Activated CD4-positive, alpha-beta T cell treated with anti-CD3 and anti-CD28 coated beads, Interleukin-2, amount 50 U/mL, for 4 hours (primary cell): ENCODE measurements at places on chromosomes 5 and 9.
A peak's percentile ranks its signal among the peaks of the same experiment; 100 is the strongest.

DNA sequence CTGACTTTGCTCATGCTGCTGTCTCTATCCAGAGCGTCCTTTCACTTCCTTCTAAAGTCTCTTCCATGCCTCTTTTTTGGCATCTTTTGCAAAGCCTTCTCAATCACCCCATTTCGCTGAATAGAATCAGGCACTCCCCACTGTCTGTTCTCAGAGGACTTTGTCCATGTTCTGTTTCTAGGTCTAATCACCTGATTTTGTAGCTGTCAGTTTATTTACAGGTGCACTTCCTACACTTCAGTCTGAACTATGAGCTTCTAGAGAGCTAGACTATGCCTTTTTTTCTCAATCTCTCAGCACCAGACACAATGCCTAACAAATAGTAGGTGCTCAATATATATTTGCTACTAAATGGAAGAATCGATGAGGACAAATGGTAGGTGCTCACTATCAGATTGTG is 29.9 kb downstream of the TLR4 start:
- no peak for DNase-seq

GRCh38 chr9:103301051-103301450 is 305.9 kb downstream of the CYLC2 start:
- DNase-seq, result no peak

GRCh38 chr9:21856301-21857094 is 54.1 kb downstream of the MTAP start:
- DNase-seq, result no peak

- DNase-seq, result peak; percentile 21
Observed at GRCh38 chr9:33287087-33287490, 3.2 kb upstream of the NFX1 start.

DNA sequence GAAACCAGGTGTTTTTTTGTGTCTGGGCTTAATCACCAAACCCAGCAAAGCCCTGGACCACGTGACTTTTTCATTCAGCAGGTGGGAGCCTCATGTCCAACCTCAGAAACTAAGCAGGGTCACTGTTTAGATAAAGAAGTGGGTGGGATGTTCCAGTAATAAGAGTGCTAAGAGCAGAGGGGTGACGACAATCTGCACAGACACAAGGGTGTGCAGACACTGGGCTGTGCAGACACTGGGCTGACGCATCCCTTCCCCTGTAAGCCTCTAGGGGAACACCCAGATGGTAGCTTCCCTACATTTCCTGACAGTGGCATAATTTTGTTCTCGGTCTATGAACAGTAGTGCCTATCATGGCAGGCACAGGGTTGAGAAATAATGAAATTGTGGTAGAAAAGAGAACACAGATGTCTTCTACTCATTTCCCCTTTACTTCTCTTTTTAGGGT is 85.1 kb downstream of the SAXO1 start:
- no peak for DNase-seq

DNA sequence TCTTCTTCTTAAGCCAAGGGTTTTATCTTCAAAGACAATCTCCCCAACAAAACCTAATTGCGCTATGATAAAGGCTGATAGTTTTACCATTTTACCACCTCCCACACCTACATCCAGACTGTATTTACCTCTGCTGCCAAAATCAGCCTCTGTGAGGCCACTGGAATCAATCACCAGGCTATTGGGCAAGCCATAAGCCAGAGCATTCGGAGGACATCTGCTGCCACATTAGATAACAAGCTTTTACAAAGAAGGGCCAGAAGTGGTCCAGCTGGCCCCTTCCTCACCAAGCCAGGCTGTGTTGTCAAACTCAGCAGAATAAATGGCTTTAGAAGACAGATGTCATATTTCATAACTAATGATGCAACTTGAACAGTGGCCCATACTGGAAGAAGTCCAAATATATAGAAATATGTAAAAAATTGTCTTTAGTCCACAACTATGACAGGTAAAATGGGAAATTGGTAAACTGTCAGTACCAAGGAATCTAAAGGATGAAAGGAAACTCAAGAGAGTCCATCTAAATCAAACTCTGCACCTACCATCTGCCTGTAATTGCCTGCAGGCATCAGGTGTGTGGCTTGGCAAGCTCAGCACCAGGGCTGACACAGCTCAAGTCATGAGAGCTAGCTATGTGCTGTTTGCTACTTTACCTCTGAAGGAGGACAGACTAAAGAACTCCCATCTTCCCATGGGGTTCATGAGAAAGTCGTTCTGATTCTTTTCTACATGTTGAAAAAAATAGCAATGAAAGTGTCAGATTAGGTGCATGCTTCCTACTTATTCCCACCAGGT is 16.1 kb downstream of the SLC45A2 start:
- no peak for DNase-seq

DNA sequence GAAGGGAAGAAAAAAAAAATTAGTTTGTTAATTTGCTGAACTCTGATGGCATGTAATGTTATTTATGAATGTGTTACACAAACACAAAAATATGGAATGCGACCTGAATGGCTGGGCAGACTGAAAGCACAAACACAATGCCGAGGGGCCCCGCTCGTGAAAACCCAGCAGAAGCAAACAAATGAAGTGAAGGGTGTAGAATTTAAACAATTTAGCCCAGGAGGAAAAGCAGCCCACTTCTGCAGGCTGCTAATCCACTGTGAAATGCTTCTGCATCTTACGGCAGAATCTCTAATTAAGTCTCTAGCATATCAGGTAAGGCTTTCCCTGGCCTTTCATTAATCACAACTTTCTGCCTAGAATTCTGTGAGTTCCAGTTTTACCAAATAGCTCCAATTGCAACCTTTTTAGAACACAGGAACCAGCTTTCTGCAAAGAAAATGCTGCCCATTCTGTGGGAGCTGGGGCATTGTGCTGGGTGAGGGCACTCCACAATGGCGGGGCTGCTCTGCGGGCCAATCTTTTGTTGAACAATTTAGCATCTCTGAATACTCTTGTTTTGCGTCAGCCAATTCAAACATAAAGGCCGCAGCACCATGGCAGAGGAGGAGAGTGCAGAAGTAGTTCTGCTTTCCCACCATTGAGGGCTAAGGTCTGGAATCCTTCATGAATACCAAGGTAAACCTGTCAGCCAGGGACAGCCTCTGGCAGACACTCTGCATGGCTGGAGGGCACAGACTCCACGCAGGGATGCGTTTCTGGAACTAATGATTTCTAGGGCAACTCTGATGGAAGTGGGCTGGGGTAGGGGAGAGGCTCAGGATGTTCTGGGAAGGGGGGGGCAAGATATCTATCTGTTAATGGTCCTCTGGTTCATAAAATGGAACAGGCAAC is 66.4 kb downstream of the PTCH1 start:
- DNase-seq, result no peak

DNA sequence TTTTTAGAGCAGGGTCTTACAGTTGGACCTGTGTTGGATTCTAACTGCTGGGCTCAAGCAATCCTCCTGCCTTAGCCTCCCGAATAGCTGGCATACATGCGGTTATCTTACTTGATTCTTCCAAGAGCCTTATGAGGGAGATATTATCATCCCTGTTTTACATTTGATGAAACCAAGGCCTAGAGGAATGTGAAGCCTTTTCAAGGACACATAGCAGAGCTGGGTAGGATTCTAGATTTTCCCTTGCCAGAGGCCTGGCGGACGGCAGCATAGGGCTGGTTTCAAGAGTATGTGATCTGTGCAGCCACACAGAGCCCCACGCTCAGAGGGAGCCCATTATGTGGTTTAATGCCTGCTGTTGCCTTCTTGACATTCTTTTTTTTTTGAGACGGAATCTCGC is 24.2 kb downstream of the NDST1 start:
- no peak for DNase-seq

DNA sequence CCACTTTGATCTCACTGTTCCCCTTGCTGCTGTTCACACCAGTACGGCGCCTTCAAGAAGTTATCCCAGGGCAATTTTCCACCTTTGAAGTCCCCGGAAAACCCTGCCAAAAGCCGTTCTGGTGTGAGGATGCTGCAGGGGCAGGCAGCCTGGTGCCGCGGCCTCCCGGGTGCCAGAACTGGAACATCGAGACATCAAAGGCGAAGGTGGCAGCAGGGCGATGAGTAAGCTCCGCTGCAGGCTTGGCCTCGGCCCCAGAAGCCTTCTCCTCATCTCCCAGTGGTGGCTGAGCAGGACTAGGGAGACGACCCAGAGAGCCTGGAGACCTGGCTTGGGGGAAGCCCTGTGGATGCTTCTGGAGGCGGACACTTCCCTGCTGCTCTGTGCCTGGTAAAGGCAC is 115.3 kb upstream of the MSX2 start:
- DNase-seq, result no peak

- no peak for DNase-seq
Observed at GRCh38 chr9:128062846-128063831, 4.0 kb downstream of the NAIF1 start.

- no peak for DNase-seq
Observed at GRCh38 chr9:72980600-72981265, 27.9 kb upstream of the ALDH1A1 start.

- no peak for DNase-seq
Observed at GRCh38 chr9:133463864-133464615, 4.3 kb downstream of the CACFD1 start.

DNA sequence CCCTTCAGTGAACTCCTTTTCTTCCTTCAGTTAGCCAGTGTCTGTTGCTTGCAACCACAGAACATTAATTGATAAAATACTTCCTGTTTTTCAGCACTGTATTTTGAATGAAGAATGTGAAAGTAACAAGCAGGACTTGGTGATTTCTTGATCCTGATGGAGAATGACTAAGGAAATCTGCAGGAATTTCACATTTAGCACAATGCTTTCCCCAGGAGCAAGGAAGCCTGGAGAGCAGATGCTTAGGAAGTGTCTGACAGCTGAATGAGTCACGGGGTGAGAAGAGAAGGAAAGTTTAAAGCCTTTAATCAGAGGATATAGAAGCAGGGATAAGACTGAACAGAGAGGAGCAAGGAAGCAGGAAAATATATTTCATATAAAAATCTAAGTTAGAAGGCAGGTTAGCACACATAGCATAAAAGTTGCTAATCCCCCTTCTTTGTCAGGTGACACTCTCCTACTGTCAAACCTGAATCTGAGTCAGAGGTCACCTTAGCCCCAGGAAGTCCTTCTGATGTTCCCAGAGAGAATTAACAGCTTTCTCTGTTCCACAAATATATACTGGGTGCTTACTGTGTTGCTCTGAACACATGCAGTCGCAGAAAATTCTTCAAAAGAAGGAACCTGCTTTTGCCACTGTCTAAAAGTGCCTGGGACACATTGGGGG is 59.7 kb downstream of the GNA14 start:
- no peak for DNase-seq

GRCh38 chr5:20369518-20369885 is 381.5 kb upstream of the CDH18 start:
- DNase-seq, result no peak
